Stimulated activated CD8-positive, alpha-beta memory T cell treated with anti-CD3 and anti-CD28 coated beads, Interleukin-4, amount 100 ng/mL, for 1 hour (primary cell): ENCODE measurements at places on chromosomes 5 and 9.
A peak's percentile ranks its signal among the peaks of the same experiment; 100 is the strongest.

GRCh38 chr5:67215519-67216471 lies 19.2 kb upstream of the CD180 start:
- peak; percentile 43 for DNase-seq

GRCh38 chr9:112605963-112606699 lies 111.8 kb downstream of the INIP start:
- DNase-seq: no peak

DNA sequence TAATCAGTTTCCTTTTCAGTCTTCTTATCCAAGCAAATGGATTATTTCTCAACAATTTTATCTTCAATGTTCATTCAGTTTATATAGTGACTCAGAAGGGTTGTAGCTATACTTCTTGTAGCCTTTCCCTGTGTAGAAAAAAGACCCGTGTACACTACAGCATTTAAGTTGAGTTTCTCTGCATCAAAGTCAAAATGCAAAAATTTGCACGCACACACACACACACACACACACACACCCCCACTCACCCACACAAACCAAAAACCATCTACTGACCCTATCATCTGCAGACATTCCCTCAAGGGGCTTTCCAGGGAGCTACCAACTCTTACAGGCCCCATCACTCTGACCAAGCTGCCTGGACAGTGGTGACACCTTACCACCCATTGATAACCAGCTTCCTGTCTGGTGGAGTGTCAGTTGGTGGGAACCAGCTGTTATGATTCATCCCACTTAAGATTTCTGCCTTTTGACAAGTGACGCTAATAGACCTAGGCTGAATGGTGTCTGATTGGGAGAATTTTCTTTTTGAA lies 12.2 kb upstream of the ELL2 start:
- DNase-seq: no peak

GRCh38 chr9:113416149-113416721 lies 5.7 kb downstream of the C9orf43 start:
- DNase-seq: no peak

GRCh38 chr9:37620396-37620795 lies 28.0 kb upstream of the TOMM5 start:
- DNase-seq: no peak

DNA sequence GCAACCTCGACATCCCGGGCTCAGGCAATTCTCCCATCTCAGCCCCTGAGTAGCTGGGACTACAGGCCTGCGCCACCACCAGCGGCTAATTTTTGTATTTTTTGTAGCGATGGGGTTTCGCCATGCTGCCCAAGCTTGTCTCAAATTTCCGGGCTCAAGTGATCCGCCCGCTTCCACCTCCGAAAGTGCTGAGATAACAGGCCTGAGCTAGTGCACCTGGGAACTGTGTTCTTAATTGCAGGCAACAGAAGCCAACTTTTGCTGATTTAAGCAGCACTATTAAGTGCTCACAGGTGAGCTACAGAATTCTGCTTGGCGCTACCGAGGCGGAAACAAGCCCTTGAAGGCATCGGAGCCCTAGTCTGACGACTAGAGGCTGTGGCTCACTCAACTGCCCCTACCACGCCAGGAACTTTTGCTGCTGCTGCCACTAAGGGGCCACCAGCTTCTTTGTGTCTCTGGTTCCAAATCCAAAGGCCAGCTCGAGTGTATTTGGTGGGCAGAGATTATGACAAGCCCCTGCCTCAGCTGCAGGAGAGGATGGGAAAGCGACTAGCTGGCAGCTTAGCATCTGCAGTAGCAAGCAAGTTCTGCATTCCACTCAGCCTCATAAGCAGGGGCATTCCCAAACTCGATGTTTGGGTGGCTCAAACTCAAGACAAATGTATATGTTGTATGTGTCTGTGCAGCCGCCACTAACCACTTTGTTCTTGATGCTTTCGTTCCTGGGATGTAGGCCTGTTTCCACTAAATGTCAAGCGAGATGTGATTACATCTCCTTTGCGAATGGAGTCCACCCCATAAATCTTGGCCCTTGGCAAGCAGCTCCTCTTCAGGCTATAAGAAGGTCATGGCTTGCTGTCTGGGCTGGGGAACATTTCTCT lies 10.6 kb upstream of the HMCN2 start:
- DNase-seq: no peak

GRCh38 chr9:85639675-85640186 lies 102.0 kb downstream of the AGTPBP1 start:
- no peak for DNase-seq

- DNase-seq: no peak
Measured at GRCh38 chr9:89304020-89304833, 6.8 kb upstream of the CKS2 start.

DNA sequence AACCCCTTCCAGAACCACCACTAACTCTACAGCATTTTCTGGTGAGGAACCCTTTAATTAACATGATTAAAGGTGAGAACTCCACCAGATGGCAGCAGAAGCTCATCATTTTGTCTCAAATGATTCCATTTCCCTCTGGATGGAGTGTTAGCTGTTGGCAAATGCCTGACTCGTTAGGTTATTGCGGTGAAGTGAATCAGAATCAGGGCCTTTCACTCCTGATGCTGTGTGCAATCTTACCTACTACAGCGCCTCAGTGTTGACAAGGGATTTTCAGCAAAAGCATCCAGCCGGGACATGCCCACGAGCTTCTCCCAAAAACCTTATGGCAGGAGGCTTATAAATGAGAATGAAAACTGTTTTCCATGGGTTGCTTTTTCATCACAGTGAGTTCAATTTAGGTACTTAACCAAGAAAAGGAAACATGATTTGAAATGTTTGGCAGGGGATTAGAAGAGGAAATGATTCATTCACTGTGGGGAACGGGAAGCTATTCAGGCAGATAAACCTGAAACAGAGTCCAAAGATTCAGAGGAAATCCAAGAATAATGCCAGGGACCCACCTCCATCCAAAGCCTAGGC lies 48.0 kb upstream of the CAST start:
- peak; percentile 10 for DNase-seq

GRCh38 chr5:172496671-172497371 lies 42.5 kb upstream of the SH3PXD2B start:
- DNase-seq: no peak

DNA sequence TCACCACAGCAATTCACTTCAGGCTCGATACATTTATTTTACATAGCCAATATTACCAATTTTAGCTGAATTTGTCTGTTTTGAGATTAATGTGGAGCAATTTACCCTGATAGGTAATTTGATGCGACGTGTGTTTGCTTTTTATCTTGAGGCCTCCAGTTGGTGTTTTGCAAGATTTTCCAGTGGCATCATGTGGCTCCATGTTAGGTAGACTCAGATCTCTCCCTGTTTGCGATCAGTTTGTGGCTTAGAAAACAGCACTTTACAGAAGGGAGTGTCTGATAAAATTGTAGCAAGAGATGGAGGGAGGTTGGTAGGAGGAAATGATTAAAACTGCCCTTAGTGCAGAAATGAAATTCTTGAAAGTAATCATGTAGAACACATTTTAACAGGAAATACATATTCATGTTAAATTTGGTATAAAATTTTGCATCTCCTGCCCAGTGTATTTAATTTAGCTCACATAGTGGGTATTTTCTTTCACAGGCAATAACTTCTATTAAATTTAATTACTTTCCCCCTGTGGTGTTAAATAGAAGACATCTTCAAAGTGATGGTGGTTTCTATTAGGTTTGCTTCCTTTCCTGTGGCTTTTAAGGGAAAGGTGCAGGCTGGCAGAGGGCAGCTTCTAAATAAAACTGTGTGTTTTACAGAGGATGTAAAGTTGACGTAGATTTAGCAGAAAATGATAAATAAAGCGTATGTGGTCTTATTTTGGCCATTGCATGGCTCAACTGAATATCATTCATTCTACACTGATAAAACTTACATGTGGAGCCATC lies 135.8 kb downstream of the KDM4C start:
- no peak for DNase-seq
